ENCODE measurements at places on chromosomes 5 and 9.
A peak's percentile ranks its signal among the peaks of the same experiment; 100 is the strongest.

GRCh38 chr9:128735373-128735772 is 11.4 kb upstream of the ZDHHC12 start:
- no peak for DNase-seq

GRCh38 chr5:139757727-139758509 is 37.7 kb upstream of the PSD2 start:
- no peak for DNase-seq

- DNase-seq, result no peak
These were observed 21.7 kb upstream of the ACTBL2 start for GRCh38 chr5:57504357-57504756.

- no peak for DNase-seq
These were observed 1.8 kb downstream of the DND1 start for GRCh38 chr5:140671472-140672125.

DNA sequence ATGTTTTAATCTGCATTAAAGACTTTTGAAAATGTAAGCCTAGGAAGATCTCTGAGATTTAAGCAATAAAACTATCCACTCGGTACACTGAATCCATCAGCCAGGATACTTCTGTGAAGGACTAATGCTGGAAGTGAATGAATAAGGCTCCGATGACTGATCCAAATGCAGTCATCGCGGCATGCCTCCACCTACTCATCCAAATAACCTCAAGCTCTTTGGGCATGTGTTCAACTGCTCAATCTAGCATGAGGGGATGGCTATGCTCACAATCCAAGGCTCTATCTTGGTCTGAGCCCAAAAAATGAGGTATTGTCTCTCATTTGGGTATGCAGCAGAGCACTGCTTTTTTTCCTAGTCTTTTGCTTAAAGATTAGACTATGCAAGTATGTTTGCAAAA is 19.2 kb downstream of the MARCHF3 start:
- no peak for DNase-seq

GRCh38 chr9:35748858-35749514 is at the start of the genes GBA2 and RGP1:
GBA2 (minus strand) TSS chr9:35749228; CDS start chr9:35748704, 524 bp downstream.
RGP1 (plus strand) TSS chr9:35749287; CDS start chr9:35749756, 469 bp downstream.
- DNase-seq, result peak; percentile 83

GRCh38 chr5:16383544-16384052 is 82.0 kb downstream of the ZNF622 start:
- no peak for DNase-seq

- no peak for DNase-seq
These were observed 22.5 kb upstream of the PTGS1 start for GRCh38 chr9:122348288-122348777.

DNA sequence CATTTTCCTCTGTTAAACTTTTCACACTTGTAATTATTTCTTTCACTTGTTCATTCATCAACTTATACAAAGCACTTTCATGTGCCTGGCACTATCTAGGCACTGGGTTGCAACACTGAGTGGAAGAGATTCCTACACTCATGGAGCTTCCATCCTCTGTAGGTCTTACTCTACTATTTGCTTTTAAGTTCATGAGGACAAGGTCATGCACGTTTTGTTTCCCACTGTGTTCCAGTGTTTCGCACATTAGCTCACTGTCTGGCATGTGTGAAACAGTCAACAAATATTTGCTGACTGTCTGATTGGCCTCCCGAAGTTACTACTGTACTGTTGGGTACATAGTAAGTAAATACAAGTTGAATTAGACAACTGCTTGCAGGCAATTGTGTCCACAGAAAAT is 87.9 kb upstream of the IFNK start:
- DNase-seq, result no peak

GRCh38 chr9:92404042-92404836 is at the start of gene OGN:
OGN (minus strand) TSS chr9:92404578; CDS start chr9:92403407, 1,171 bp downstream.
- no peak for DNase-seq

DNA sequence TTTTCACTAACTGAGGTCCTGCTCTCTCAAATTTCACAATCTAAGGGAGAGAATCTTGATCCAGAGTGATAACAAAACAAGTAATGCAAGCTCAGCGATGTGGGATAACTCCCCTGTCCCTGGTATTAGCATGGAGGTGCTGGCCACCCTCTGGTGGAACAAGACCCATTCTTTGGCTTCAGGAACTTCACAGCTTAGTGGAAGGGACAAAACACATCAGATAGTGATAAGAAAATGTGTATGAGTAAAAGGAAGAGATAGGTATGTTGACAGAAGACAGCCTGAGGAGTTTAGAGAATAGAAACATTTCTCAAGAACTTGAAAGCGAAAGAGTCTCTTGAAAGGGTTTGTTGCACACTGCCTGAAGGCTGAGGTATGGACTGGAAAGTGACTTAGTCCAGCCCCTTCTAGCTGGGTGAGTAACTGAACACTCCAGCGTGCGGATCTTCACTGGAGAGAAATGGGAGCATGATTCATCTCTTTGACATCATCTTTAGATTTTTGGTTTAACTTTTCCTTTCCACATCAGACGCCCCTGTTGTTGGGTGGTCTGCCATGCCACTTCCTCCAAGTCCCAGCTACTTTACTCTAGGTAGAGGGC is 25.4 kb upstream of the ZSWIM6 start:
- peak; percentile 53 for DNase-seq

DNA sequence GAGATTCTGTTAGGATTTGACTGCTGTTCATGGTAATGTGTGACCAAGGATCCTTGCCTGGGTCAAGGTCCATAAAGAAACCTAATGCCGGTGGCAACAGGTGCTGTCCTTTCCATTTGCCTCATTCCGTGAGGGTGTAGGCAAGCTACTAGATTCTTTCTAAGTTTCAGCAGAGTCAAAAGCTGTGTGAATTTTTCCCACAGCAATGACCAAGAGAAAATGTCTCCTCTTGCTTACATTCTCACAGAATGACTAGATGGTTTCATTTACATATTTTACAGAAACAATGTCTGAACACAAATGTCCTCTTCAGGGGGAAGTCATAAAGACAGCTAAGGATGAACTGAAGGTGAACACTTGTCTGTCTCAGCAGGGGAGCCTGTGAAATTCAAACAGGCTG is 75.3 kb upstream of the SV2C start:
- no peak for DNase-seq

GRCh38 chr5:14168793-14169262 is 25.7 kb downstream of the TRIO start:
- DNase-seq, result no peak

DNA sequence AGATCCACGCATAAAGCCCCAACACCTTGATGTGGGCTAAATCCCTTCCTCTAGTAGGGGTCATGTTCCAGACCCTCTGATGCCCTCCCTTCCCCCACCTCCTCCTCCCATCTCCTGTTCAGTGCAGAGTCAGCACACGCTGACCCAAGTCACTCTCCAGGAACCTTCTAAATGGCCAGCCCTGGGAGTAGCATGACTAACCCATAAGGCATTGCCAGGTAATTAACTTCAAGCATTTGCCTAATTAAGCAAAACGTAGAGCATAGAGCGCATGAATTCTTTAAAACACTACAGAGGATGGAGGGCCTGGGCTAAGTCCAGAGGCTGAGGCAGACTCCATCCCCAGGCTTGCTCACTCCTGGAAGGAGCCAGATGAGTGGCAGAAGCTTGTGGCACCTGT is 276.3 kb upstream of the MSX2 start:
- no peak for DNase-seq

Measured in activated CD4-positive, alpha-beta T cell treated with anti-CD3 and anti-CD28 coated beads, Interleukin-2, Interleukin-6, amounts not matched to agents 100 ng/mL and 50 ng/mL, durations not matched to agents 16 hours and 8 hours (primary cell).